CD4-positive, alpha-beta T cell treated with Interleukin-6 at 100 ng/mL for 8 hours (primary cell): ENCODE measurements at places on chromosomes 11 and 22.

DNA sequence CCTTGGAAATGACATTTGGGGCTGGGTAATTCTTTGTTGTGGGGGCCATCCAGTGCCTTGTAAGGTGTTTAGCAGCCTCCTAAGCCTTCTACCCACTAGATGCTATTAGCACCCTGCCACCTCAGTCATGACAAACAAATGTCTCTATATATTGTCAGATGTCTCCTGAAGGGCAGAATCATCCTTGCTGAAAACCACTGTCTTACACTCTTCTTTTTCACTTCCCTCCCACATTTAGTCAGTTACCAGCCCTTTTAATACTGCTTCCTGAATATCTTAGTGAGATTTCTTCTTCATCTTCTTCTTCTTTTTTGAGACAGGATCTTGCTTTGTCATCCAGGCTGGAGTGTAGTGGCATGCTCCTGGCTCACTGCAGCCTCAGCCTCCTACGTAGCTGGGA is 33.1 kb downstream of the TNRC6B start:
- DNase-seq = no peak

DNA sequence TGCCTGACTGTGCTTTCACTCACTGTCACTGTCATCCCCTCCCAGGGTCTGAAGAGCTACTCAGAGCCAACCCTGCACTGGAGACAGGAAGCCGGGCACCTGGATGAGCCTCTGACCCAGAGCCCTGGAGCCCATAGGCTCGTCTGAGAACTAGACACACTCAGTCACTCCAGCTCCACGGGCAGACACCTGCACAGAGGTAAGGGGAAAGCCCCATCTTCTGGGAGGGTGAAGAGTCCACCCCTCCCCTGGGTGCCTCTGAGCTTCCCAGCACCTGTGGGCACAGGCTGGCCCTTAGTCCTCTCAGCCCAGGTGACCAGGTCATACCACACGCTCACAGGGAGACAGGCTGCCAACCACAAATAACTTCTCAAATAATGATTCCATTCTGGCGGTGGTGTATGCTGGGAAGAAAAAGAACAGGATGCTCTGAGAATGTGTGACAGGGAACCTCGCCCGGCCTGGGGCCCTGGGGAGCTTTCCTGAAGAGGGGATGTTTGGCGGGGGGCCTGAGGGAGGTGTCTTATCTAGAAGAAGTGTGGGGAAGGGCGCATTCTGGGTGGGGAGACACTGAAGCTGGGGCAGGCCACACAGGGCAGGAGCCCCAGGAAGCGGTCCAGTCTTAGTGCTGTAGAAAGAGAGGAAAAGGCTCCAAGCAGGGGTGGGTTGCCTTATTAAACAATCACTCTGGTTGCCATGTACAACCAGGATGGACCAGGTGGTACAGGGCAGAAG is 5.3 kb downstream of the CCDC157 start:
- DNase-seq = no peak

GRCh38 chr22:17257121-17258001 is 38.1 kb upstream of the ADA2 start:
- no peak for DNase-seq

- peak; percentile 72 for DNase-seq
These were observed 12.9 kb upstream of the CDKN1C start for GRCh38 chr11:2898366-2899079.

GRCh38 chr11:108866781-108867180 is 201.9 kb downstream of the DDX10 start:
- DNase-seq = no peak

DNA sequence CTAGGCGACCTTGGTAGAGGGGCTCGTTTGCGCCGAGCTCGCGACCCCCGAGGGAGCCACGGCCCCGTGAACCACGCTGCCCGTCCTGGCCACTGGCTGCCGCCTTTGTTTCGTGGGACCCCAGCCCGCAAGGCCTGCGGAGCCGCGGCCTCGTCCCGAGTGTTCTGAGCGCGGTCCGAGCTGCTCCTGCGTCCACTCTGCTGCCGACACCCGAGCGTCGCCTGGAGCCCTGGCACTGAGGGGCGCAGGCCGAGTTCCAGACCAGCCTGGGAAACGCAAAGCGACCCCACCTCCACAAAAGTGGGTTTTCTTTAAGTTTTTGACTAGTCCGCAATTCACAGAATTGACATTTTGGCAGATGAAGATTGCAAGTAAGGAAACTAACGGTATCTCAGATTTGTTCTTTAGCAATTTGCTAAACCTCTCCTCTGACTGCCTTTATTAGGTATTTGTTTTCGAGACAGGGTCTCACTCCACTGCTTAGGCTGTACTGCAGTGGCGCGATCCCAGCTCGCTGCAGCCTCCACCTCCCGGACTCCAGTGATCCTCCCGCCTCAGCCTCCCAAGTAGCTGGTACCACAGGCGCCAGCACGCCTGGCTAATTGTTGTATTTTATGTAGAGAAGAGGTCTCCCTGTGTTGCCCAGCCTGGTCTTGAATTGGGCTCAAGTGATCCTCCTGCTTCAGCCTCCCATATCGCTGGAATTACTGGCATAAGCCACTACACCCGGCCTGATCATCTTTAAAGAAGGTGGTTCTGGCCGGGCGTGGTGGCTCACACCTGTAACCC is 879 bp upstream of the RNH1 start:
- no peak for DNase-seq

DNA sequence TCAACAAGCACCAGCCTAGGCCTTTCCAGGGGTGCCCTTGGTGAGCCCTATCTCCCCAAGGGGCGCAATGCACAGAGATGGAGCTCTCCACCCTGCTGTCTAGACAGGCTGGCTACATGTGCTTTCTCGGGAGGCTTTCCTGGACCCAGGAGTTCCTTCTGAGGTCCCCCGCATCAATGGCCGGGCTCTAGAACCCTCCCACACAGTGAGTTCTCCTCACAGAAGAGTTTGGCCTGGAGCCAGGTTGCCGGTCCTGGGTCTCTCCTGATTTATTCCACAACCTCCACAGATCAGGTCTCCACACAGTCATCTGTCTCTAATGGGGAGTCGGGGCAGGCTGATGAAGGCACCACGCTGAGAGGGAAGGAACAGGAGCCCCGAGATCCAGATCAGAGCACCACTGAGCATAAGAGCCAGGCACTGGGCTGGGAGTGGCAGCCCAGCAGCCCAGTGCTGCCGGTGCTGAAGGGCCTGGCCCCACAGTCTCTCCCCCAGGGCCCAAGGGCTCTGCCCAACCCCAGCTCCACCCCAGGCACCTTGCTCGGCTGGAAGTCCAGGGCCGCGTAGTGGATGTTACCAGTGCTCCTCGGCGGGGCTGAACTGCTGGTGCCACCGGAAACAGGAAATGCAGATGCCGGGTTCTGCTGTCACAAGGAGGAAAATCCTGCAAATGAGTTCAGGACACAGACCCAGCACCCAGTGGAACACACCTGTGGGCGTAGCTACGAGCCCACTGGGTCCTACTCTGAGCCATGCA is 44.7 kb downstream of the GAB4 start:
- no peak for DNase-seq

DNA sequence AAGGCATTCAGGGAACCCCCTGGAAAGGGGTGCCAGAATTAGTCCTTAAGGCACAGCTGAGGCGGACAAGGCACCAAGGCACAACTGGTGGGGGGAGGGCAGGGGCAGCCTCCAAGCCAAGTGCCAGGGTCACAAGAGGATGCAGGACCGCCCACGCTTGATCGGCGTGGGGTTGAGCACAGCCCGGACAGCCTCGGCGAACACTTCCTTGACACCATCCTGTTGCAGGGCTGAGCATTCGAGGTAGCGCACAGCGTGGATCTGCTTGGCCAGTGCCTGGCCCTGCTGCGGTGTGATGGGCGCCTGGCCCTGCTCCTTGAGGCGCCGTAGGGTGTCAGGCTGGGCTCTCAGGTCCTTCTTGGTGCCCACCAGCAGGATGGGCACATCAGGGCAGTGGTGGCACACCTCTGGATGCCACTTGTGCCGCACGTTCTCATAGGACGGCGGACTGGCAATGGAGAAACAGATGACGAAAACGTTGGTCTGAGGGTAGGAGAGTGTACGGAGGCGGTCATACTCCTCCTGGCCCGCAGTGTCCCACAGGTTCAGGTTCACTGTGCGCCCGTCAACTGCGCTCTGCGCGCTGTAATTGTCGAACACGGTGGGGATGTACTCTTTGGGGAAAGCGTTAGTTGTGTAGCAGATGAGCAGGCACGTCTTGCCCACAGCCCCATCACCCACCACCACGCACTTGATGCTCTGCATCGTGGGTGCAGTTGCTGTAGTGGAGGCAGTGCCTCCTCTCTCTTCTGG is 13.1 kb downstream of the RHOG start:
- DNase-seq = no peak

DNA sequence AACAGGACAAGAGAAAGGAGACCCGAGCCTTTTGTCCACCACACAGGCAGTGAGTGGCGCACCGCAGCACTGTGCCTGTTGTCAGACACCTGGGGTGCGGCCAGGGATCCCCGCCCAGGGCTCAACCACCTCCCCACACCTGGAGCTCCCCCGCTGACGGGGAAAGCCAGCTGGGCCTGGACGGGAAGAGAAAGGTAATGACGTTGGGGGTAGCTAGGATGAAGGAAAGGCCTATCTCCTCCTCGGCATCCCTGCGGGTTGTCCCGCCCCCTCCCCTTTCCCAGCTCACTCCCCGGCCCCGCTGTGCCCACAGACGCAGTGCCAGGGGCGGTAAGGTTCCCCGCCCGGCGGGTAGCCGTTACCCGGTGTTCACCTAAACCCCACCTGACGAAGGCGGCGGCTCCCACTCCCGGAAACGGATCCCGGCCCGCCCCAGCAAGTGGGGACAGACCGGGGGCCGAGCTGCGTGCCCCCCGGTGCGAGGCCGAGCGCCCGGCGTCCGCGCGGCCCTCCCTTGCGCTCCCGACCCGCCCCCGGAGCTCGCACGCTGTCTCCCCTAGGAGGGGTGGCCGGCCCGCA is 495 bp downstream of the HYOU1 start:
- DNase-seq = peak; percentile 18

DNA sequence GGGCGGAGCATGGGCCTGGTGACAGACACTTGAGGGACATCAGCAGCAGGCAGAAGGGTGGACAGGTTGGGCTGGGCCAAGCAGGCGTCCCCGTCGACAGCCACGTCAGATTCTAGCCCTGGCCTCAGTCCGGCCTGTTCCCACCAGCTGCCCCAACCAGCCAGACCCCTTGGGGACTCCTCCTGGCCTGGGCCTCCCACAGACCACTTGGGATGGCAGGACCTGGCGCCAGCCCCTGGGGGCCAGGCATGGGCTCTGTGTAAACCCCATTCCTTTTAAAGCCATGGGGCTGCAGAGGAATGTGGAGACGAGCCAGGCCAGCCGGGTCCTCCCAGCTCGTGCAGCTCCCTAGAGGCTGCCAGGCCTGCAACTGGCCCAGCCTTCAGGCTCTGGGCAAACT is 4.7 kb upstream of the SUSD2 start:
- DNase-seq = no peak

DNA sequence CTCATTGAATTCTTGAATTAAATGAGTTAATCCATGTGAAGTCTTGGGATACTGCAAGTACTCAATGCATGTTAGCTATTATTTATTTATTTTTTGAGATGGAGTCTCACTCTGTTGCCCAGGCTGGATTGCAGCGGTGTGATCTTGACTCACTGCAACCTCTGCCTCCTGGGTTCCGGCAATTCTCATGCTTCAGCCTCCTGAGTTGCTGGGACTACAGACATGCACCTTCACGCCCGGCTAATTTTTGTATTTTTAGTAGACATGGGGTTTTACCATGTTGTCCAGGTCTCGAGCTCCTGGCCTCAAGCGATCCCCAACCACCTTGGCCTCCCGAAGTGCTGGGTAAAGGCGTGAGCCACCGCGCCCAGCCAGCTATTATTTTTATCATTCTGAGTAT is 9.4 kb downstream of the MMP7 start:
- DNase-seq = no peak

GRCh38 chr11:112363527-112363926 is 102.9 kb upstream of the PLET1 start:
- DNase-seq = no peak

DNA sequence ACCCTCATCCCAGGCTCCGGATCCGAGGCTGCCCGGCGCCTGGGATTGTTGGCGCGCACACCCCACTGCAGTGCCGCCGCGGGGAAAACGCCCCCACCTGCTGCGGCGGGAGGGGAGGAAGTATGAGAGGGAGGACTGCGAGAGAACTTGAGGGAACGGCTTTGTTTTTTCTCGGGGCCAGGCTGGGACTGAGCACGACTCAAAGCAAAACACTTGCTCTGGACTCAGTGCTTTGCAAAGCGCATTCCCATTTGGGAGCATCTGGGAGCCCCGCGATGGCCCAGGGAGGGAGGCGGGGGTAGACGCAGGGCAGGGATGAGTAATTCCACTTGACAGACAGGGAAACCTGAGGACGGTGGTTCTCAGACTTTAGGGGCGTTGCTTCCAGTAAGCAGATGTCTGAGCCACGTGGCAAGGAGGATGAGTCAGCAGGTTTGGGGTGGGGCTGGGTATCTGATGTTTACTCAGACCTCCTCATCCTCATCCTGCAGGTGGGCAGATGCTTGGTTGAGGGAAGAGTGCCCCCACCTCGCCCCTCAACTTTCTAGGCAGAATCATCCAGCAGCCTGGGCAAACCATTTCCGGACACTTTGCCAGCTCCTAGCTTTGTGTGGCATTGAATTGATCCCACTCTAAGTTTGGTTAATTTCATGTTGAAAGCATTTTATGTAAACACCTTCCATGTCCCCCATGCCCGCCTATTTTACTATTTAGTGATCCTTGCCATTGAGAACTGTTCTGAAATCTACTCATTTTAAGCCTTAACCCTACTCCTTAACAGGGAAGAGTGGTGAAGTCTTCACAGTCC is 1.5 kb downstream of the MIAT start:
- peak; percentile 77 for DNase-seq

GRCh38 chr11:34006876-34007275 is 44.7 kb upstream of the CAPRIN1 start:
- DNase-seq = no peak

GRCh38 chr22:43956805-43957463 is 1.7 kb downstream of the SAMM50 start:
- no peak for DNase-seq

DNA sequence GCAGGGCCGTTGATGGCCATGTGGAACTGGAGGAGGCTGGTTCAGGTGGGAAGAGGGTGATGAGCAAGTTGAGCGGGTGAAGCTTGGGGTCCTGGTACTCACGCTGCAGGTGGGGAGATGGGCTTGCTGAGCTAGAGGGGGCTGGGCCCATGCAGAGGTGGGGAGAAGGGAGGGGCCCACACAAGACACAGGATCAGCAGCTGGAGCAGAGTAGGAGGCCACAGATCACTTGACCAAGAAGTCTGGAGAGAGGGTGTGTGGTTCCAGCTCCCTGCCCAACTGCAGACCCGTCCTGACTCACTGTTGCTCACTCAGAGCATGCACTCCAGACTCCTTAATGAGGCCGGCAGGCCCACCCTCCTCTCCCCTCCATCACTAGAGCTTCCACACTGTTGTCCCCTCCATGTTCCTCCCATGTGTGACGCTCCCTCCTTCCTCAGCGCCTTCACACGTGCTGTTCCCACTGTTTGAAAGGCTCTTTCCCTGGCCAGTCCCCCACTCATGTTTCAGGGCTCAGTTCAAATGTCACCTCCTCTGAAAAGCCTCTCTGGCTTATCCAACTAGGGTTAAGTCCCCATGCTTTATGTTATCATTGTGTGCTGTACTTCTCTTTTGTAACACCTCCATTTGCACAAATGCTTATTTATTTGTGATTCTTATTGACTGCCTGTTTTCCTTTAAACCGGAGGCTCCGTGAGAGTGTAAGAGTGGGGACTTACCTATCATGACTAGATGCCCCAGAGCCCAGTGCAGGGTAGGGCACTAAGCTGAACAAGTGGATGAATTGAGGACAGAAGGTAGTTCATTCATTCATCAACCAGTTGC is 2.3 kb downstream of the CCDC86 start:
- DNase-seq = no peak

- no peak for DNase-seq
These were observed 166.6 kb downstream of the BRD1 start for GRCh38 chr22:49660794-49661781.

GRCh38 chr11:128181088-128181480 is 406.3 kb downstream of the ETS1 start:
- no peak for DNase-seq
